WERI-Rb-1 (cell line): ENCODE measurements at places on chromosomes 5 and 9.
A peak's percentile ranks its signal among the peaks of the same experiment; 100 is the strongest.

DNA sequence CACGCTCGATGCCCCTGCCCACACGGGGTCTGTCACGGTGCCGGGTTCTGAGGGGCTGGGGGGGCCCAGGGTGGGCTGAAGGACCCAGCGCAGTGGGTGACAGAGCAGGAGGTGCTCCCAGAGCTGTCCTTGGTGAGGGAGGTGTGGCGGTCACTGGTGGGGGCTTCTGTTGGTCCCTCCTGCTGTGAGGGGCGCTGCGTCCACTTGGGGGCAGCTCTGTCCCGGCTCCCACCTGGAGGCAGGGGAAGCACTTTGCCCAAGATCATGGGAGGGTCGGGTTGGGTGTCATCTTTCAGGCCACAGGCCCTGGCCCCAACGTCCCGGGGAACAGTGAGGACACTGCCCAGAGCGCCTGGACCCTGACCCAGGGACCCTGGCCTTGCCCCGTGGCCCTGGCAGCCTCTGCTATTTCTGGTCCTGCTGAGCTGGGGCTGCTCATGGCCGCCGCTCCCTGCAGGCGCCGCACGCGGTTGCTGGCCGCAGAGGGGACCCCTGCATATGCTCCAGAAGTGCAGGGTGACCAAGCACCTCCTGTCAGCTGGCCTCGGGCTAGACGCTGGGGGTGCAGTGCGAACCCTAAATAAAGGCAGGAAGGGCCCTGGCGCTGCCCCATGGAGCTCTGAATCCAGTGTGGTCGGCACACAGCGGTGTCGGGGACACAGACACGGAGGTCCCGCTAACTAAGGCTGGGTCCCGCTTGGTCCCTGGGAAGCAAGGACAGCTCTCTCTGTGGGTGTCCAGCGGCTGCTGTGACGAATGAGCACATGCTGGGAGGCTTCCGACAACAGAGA lies 11.6 kb upstream of the RNU6ATAC start:
- DNase-seq = peak; percentile 46

- DNase-seq = no peak
Measured at GRCh38 chr5:41246376-41246775, 33.0 kb upstream of the C6 start.

DNA sequence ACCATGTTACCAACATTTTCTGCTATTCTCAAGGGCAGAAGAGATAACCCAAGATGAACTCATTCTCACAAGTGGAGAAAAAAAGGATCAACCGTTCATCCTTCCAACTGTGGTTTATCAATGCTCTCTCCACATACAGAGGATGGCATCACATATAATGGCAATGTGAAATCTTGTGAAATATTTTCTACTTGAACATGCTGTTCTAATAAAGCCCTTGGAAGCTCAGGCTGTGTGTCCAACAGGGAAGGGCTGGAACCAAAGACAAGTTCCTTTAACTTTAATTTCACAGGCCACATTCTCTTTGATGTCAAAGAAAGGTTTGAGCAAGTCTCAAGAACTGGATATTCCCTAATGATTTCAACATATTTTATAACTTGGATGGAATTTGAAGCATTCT lies 230.5 kb downstream of the SPOCK1 start:
- no peak for DNase-seq

- DNase-seq = peak; percentile 33
Measured at GRCh38 chr5:168097876-168098653, 193.4 kb upstream of the WWC1 start.

GRCh38 chr9:74589576-74589975 lies 92.4 kb downstream of the RORB start:
- no peak for DNase-seq
